ENCODE measurements at places on chromosomes 12 and 14. TPM values are rescaled to one million over a fixed set of nuclear protein-coding genes. Genes with fewer than 3 reads are reported as not detected.

Gene SVOP
- not detected for polyA plus RNA-seq

Gene RIPK3
- 9.3 TPM for polyA plus RNA-seq

Gene EFS
- not detected for polyA plus RNA-seq

Gene CALCOCO1
- 77.9 TPM for polyA plus RNA-seq

Gene IRF2BPL
- polyA plus RNA-seq = 2.7 TPM

Gene CLEC4E
- not detected for polyA plus RNA-seq

Gene CLMN
- polyA plus RNA-seq = 11.6 TPM

Gene LHX5
- not detected for polyA plus RNA-seq

Gene TSHR
- polyA plus RNA-seq = not detected

Gene EGLN3
- 1.4 TPM for polyA plus RNA-seq

Gene TBX3
- not detected for polyA plus RNA-seq

Gene CYP46A1
- not detected for polyA plus RNA-seq

Gene ATL1
- polyA plus RNA-seq = 2.4 TPM

Gene PRR4
- polyA plus RNA-seq = 1.4 TPM

Gene CBLN3
- polyA plus RNA-seq = 2.0 TPM

Gene TMEM119
- not detected for polyA plus RNA-seq

Gene VSIG10
- 3.1 TPM for polyA plus RNA-seq

Gene SMIM41
- polyA plus RNA-seq = not detected

Gene OR11H12
- polyA plus RNA-seq = not detected

Gene AKT1
- polyA plus RNA-seq = 22.0 TPM

Gene KMT2D
- 2.6 TPM for polyA plus RNA-seq

Gene SRGAP1
- polyA plus RNA-seq = 0.01 TPM

Gene NRL
- polyA plus RNA-seq = 2.3 TPM

Gene KSR2
- polyA plus RNA-seq = not detected

Gene CEBPE
- polyA plus RNA-seq = not detected

Gene OAS3
- polyA plus RNA-seq = 7.6 TPM

Gene CIROP
- not detected for polyA plus RNA-seq

Gene IL23A
- 14.6 TPM for polyA plus RNA-seq

Gene INHBC
- not detected for polyA plus RNA-seq

Gene GALNT8
- 1.1 TPM for polyA plus RNA-seq

Gene TSPAN11
- polyA plus RNA-seq = not detected

Gene GARIN6
- polyA plus RNA-seq = not detected

Gene CD163L1
- not detected for polyA plus RNA-seq
